Activated naive CD4-positive, alpha-beta T cell (primary cell): ENCODE measurements at places on chromosomes 5 and 9.

- DNase-seq, result no peak
Measured at GRCh38 chr5:68443091-68443490, 227.5 kb downstream of the PIK3R1 start.

DNA sequence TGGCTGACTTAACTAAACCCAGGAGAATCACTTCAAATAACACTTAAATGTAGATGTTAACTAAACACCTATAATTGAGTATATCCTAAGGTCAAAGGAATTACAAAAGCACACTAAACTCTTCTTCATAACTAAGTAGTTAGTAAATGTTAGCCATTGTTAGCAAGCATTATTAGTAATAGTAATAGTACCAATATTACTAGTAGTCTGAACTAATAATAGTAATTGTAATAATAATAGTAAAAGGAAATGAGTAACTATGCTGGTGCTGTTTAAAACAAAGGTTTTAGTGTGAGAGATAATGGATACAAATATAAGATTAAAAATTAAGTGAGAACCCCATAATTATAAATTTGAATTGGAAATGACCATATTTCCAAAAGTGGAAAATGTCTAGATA is 641.9 kb upstream of the RORB start:
- no peak for DNase-seq

DNA sequence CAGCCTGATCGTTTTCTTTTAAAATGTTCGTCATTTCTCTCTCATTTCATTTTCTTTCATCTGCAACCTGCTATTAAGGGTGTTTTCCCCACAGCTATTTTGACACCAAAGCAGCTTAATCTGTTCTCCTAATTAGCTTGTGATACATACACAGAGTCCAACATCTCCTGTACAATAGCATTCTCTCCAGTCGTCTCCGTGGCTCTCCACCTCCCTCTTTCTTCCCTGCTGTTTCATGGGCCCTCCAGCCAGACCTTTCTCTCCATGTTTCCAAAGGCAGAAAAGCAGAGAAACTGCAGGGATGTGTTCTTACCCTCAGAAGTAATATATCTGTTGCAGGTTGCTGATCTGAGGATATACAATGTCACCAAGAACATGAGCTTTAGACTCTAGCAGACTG is 88.8 kb upstream of the SPOCK1 start:
- DNase-seq, result no peak

DNA sequence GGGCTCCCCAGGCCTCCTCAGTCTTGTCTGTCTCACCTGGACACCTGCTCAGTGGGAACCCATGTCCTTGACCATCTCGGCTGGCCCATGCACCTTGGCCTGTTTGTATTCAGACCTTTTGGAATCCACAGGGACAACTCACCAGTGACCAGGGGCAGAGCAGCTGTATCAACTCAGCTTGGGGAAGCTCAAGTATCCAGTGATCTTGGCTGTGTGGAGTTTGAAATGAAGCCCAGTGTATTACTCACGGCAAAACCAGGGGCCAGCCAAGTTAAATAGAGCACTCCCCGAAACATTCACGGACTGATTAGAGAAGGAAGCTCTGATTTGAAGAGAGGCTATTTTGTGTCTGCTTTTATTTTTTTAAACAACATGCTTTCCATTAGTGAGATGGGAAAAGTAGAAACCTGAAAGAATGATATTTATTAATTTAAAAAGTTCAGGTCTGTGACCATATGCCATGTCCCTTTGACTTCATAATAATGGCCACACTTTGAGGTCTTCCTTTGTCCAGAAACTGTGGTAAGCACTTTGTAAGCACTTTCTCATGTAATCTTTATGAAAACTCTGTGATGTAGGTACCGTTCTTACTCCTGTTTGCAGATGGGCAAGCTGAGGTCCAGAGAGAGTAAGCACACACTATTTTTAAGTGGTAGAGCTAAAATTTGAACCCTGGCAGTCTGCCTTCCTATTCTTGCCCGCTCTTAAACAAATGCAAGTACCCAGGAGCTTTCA is 656.5 kb downstream of the BNC2 start:
- DNase-seq, result no peak

DNA sequence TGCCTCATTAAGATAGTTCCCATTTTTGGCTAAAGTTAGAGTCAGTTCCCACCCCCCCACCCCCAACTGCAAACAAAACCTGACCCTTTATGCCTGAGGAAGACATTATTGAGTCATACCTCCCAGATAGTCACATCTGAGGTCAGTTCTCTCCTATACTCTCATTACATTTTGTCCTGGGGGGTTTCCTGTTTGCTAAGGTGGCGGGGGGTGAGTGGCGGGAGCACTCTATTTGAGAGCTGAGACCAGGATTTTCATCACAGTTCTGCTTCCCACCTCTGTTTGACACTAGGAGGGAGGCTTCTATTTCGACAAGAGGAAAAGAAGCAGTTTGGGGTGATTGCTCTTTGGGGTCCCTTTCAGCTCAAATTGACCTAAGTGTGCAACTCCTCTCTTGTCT is 59.4 kb upstream of the ICE1 start:
- DNase-seq, result no peak

GRCh38 chr5:142872795-142873194 is 102.6 kb downstream of the ARHGAP26 start:
- no peak for DNase-seq

DNA sequence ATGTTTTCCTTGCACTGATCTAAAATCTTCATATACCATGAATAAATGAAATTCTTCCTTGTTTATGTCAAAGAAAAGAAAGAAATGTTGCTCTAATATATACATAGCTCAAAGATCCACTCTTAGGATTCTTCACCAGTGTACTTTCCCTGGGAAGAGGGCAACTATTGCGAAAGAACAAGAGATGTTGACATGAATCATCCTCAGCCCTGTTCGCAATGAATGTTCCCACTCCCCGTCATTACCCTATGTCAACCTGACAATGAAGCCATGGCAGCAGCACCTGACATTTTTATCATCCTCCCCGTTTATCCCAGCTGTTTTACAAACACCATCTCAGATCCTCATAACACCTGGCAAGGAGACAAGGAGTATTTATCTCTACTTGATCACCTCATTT is 409.1 kb upstream of the GRIA1 start:
- no peak for DNase-seq

- no peak for DNase-seq
Measured at GRCh38 chr9:78707481-78707991, 410.6 kb downstream of the PSAT1 start.

DNA sequence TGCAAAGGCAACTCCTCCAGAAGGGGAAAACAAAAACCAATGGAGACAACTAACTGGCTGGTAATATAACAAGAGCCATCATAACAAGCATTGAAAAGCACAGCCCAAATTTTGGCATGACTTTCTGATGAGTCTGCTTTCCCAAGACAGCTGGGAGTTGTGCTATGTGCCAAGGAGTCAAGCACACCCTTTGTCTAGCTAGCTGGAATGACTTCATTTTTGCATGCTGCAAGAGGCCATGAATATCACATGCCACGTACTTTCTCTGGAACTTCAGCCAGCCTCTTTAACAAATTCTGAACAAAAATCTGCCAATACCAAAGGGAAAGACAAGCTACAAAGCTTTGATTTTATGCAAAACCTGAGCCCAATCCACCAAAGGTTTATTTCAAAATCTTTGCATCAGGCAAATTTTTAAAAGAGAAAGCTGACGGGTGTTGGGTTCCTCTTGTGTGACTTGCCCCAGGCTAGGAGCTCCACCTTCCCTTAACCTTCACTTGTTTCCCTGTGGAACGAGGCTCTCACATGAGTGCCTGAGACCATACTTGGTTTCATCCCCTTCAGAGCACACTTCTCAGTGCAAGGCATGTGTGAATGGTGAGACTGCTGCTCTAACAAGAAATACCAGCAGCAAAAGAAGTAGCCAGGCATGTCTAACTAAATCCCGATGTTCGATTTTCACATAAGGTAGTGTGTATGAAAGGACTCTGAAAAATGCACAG is 47.3 kb downstream of the S1PR3 start:
- DNase-seq, result no peak

DNA sequence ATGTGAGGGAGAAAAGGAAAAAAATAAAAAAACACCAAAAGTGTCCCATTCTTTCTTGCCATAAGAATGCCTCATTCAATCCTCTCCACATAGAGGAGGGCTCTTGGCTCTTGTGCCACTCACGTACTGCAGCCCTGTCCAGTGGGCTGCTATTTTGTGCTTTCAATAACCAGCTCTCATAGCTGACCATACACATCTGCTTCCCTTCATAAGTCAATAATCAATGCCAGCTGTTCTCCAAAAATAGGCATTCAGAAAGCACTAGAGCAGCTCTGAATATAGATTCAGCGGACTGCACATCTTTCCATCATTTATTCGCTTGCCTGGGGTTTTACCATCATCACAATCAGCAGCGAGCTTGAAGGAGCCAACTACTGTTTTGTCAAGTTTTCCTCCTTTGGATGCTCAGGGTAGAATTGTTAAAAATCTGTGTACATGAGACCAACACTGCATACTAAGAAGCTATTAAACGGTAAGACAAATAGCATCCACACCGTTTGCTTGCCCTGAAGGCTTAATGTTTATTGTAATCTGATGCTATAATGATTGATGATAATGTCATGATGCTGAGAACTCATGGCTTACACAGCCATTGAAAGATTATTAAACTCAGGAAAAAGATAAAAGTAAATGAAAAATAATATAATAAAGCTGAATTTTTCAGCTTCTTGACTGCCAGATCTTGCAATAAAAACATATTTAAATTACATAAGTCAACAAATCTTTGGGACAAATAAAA is 80.0 kb downstream of the OXCT1 start:
- DNase-seq, result no peak

- DNase-seq, result no peak
Measured at GRCh38 chr9:76895186-76895585, 10.7 kb downstream of the PRUNE2 start.

DNA sequence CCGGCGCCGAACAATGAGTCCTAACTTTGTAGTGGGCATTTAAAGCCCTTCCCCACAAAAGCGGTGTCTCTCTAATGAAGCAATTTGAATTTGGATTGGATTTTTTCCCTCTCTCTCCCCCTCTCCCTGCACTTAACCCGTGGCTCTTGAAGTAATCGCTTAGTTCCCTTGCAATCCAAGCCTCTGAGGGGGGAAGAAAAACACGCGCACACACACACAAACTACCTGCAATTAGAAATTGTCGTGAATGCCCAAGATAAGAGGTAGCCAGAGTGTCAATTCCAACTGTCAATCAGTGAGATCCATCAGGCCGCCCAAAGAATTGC is 1.2 kb downstream of the LHX6 start:
- DNase-seq, result no peak

DNA sequence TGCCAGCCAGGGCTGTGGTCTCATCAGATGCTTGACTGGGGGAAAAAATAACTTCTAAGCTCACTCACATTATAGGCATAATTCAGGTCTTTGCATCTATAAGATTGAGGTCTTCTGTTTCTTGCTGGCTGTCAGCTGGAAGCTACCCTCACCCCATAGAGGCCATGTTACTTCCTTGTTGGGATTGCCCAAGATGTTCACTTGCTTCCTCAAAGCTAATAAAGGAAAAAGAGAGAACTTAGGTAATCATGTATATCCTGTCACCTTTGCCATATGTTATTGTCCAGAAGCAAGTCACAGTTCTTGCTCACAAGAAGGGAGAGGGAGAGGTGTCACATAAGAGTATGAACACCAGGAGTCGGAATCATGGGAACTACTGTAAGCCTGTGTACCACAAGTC is 38.7 kb upstream of the ANKRD34B start:
- no peak for DNase-seq

- DNase-seq, result no peak
Measured at GRCh38 chr5:143182106-143182505, 221.4 kb downstream of the NR3C1 start.

DNA sequence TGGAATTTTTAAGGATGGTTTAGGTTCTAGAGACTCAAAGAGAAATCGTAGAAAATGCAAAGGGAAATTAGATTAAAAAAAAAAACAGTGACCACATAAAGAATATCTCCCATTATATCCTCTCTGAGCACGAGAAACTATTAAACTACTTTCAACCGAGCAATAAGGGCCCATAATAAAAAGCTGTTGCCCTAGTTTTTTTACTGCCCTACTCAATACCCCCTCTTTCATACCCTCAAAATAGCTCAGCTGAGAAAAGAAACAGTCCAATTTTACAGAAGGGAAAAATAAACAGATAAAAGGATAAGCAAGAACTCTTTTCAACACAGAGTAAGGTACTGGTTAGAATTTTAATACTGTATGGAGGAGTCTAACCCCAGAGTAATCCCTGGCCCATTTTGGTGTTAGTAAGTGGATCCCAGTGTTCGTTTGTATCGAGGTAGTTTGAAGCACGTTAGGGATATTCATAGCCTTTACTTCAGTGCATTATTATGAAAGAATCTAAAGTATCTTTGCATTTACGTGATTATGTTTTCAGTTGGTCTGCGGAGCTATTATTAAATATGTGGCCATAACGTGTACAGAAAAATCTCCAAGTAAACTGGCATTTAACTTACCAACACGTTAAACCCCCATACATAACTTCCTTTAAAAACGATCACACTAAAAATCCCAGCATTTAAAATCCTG is 980 bp upstream of the RHOBTB3 start:
- no peak for DNase-seq

DNA sequence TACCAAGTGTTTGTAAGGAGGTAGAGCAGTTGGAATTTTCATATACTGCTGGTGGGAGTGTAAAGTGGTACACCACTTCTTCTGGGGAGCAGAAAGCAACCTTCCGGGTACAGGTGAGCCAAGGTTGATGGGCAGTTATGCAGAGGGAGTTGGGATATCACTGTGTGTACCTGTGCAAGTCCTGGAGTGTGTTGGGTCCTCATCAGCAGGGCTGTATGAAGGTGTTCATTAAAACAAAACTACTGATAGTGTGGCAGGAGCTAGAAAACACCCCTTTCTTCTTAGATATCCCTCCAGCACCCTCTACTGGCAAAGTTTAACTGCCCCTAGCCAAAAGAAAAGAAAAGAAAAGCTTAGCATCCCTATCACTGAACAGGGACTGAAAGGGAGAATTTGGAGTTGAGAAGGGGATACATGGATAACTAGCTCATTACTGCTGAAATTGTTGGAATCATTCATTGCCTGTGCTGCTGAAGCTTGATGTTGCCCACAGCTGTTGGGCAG is 10.7 kb downstream of the MARCHF6 start:
- no peak for DNase-seq

DNA sequence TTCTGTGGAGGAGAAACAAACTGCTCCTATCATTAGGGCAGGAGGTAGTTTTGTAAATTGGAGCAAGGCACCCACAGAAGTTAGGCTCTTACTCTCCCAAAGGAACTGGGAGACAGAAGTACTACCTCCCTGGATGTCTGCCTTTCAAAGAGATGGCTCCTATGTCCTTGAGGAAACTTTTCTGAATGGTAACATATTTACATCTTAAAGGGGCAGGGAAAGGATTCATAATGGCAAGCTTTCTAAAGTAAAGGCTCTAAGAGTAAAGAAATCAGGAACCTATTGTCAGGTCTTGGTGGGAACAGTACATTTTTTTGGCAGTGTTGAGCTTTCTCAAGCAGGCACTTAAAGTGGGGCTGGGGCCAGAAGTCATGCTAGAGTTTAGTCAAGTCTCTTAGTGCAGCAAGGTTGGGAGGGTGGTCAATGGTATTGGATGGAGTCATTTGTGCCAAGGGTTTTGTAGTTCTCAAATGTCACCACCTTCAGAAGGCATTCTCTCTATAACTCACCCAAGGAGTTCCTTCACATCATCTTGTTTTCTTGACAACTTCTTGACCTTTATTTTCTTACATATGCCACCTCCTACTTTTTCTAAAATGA is 26.3 kb upstream of the NDFIP1 start:
- no peak for DNase-seq

GRCh38 chr9:99336005-99336404 is 113.9 kb downstream of the SEC61B start:
- DNase-seq, result no peak
